ENCODE measurements at places on chromosomes 16 and 17.

- DNase-seq, result no peak
Observed at GRCh38 chr16:83803811-83804210, 4.0 kb upstream of the HSBP1 start.

GRCh38 chr16:49628148-49628547 is 227.8 kb downstream of the ZNF423 start:
- DNase-seq, result no peak

DNA sequence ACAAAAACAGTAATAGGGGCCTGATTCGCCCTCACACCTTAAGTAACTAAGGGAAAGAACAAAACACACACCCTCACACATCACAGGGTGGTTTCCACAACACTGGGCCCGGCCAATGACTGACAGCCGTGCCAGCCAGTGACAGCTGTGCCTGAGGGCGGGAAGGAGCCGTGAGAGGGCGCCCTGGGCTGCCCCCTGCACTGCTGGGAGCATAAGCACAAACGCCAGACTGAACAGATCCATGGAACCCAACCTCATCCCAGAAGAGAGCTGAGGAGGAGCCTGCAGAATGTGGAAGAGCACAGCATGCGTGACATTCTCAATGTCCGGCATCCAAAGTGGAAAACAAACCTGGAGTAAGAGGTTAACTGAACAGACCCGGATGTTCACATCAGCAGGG is 16.0 kb downstream of the CSNK1D start:
- DNase-seq, result no peak

DNA sequence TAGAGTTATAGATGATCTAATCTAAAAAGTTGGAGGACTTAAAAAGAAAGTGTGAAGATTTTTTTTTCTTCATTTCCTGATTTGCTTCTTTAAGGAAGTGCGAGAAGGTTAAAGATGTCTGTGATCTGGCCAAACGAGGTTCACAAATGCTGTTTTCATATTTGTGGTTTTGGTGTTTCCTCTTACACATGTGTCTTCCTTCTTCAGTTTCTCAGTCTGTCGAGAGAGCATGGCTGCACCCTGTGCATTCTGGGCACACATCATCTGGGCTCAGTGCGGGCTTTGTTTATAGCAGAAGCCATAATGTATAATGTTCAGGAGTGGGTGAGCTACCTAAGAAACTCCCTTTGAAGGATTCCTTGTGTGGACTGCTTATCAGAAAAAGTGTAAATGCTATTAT is 260.4 kb upstream of the TBX2 start:
- peak; percentile 23 for DNase-seq

DNA sequence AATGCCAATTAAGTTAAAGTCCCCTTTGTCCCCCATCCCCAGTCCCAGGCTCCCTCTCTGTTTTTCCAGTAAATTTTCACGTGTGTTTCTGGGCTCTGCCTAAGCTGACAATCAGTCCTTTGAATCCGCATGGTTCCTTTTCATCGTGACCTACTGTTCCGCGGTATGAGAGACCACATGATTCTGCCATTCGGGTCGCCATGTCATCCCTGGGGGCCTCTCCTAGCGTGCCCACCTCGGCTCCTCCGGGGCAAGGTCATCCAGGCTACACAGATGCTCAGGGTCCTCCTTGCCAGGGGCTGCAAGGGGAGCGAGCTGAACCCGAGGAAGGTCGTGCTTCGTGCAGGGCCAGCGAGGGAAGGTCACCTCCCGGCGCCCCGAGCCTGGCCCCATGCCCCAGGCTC is 157.6 kb downstream of the RAB11FIP4 start:
- DNase-seq, result no peak

DNA sequence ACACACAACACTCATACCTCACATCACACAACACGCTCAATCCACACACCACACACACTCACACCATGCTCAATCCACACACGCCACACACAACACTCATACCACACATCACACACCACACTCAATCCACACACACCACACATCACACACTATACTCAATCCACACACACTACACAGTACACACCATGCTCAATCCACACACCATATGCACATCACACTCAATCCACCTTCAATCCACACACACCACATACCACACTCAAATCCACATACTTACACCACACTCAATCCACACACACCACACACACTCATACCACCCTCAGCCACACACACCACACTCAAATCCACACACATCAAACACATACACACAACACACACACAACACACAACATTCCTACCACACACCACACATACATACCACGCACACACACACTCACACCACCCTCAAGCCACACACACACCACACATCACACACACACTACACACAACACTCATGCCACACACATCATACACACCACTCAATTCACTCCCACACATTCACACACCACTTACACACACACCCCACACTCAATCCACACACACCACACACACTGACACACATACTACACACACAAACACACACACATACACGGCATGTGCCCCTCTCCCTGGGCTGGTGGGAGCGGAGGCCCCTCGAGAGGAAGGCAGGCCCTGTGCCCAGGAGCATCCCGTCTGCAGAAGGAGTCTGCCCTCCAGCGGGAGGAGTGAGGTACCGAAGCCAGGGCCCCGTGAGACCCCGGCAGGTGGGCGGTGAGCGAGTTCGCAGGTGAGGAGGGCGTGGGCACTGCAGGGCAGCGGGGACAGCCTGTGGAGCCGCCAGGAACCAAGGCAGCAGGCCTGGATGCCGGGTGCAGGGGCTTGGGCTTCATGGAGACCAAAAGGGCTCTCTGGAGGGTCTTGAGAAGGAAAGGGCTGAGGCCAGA is 33.1 kb upstream of the RPTOR start:
- DNase-seq, result no peak

- no peak for DNase-seq
Observed at GRCh38 chr17:8496081-8496480, 60.4 kb downstream of the NDEL1 start.
